ENCODE measurements at places on chromosomes 5 and 9.

DNA sequence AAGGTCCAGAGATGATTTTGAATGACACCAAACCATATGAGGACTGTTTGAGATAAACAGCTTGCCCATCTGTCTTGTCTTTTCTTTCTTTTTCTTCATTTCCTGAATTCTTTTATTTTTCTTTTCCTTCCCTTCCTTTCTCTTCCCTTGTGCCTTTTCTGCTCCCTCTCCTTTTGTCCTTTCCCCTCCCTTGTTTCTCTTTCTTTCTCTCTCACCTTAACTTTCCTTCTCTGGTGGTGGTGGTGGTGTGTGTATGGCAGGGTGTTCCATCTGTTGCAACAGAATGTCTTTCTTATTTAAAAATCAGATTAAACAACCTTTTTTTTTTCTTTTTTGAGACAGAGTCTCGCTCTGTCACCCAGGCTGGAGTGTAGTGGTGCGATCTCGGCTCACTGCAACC, 3.8 kb upstream of the PDCL start:
- DNase-seq = no peak

DNA sequence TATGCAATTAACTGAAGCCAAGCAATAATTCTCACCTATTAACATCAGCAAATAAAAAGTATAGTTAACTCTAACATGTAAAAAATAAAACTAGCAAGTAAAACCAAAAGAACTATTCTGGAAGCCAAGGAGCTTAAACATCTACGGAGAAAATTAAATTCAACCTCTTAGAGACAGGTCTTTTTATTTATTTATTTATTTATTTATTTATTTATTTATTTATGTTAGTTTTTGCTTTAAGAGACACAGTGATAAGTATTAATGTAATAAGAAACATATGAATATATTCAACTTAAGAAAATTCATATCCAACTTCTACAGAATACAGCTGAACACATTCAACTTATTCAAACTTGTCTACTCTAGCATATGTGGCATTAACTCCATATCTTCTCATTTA, 472.1 kb upstream of the IZUMO3 start:
- DNase-seq = no peak

GRCh38 chr9:17004500-17004899, 130.3 kb upstream of the CNTLN start:
- DNase-seq = no peak

GRCh38 chr5:125294844-125295243, 548.4 kb upstream of the ZNF608 start:
- DNase-seq = no peak

DNA sequence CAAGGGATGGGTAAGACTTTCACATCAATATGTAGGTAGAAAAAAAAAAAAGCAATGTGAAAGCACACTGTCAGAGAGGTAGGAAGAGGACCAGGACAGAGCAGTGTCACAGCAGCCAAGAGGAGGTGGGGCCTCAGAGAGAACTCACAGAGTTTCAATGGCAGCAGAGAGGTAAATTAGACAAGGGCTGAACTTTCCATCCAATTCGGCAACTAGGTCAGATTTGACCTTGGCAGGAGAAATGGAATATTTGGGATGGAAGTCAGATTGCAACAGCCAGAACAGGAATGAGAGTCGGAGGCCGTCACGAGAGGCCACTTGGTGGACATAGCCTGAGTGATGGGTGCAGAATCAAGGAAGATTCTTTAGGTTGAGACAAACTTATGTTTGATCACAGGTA, 57.7 kb downstream of the ENC1 start:
- DNase-seq = no peak

GRCh38 chr5:119329666-119330065, 26.2 kb upstream of the TNFAIP8 start:
- no peak for DNase-seq

DNA sequence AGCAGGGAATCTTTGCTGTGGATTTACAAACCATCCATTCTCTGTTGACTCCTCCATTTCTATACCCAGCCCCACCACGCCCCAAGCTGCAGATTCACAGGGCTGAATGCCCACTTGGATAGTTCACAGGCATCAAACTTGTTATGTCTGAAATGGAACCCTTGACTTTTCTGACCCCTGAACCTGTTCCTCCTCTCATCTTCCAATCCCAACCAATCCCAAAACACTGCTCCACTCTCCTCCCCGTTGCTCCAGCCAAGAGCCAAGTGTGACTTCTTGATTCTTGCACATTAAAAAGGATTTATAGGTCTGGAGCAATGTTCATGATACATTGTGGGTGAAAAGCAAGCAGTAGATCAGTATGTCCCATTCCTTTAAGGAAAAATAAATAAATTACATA, 145.6 kb downstream of the DAB2IP start:
- no peak for DNase-seq

GRCh38 chr9:35792826-35793225, 1.4 kb downstream of the NPR2 start:
- no peak for DNase-seq

- DNase-seq = no peak
These were observed 136.5 kb downstream of the MEF2C start for GRCh38 chr5:88746438-88746882.

GRCh38 chr9:136031741-136032730, 63.1 kb downstream of the NACC2 start:
- no peak for DNase-seq

- DNase-seq = no peak
These were observed 19.8 kb downstream of the BRD3 start for GRCh38 chr9:134047868-134048581.

- no peak for DNase-seq
These were observed 19.2 kb upstream of the FGFR4 start for GRCh38 chr5:177067503-177067902.

GRCh38 chr9:88733651-88734421, 198.9 kb downstream of the NXNL2 start:
- DNase-seq = no peak

DNA sequence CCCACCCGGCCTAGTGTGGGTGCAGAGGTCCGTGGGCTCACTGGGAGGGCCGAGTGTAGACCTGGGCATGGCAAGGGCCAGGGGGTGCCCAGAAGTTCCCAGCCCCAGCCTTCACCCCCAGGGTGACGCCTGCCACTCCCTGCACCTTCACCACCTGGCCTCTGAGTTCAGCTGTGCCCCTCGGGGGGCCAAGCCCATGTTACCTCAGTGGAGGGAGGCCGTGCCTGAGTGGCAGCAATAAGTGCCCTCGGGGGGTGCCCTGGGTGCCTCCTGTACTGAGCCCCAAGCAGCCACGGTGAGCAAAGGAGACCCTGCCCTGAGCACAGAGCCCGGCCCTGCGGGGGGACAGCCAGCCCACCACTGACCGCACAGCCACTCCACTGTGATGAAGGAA, 10.3 kb upstream of the FCN2 start:
- DNase-seq = no peak

DNA sequence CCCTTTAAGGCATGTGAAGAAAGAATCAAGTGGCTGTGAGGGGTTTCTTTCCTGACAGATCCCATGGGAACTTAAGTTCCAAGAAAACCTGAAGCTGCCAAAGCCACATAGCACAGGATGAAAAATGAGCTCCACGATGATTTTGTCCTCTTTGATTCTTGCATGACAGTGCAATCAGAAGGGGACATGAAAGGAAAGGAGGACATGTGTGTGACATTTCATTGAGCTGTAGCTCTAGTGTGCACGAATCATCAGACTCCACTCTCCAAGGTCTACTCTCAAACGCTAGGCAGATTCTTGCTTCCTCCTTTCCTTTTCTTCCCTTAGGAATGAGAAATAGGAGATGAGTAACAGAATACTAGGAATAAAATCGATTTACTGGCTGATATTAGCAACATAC, 142.0 kb downstream of the ZNF608 start:
- no peak for DNase-seq

DNA sequence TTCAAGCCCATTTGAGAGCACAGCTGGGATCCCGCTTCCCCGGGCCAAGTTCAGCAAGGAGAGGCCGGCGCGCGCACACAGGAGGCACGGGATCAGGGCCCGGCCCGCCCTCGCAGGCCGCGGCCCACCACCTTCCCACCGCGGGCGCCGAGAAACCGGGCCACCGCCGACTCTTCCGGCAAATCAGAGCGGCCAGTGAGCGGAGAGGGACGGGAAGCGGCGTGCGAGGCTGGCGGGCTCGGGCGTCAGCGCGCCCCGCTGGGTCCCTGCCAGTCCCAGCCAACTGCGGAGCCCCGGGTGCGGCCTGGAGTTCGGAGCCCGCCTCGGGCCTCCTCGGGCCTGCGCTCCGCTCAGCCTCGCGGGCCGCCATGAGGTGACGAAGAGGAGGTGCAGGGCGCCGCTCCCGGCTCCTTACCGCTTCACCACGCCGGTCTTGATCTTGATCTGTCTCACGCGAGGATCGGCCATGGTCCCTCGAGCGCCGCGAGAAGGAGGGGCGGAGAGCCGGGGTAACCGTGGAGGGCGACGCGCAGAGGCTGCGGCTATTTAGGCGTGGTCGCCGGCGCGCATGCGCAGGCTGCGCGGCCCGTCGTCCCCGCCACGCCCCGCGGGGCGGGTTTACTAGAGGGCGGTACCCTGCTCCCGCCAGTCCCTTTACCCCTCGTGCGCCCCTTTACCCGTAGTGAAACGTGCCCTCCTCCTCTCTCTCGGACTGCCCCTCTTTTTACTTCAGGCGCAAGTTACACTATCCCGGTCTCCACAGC, at the start of gene TBCA:
Gene TBCA (minus strand): TSS at position 550 of the 764 bp plus-strand sequence. CDS start 82 bp downstream, at position 468.
- peak; percentile 93 for DNase-seq

- DNase-seq = no peak
These were observed 62.2 kb downstream of the BOD1 start for GRCh38 chr5:173554038-173554955.

DNA sequence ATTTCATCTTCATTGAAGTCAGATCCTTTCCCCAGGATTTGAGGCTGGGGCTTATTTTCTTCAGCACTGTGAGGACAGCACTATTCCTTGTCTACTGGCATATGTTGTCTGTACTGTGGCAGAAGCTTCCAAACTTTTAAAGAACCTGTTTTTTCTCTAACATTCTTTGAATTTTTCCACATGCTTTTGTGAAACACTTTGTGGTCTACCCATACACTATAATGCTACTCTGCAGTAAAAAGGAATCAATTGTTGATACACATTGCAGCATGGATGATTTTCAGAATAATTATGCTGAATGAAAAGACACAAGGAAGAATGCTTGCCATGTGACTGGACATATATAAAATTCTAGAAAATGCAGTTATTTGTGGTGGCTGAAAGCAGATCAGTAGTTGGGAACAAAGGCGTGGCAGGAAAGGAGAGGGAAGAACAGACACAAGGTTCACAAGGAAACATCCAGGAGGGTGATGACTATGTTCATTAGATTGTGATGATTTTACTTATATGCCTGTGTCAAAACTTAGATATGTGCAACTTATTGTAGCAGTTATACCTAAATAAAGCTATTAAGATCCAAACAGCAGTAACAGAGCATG, 96.8 kb downstream of the WNK2 start:
- no peak for DNase-seq

GRCh38 chr5:127186657-127187056, 103.9 kb upstream of the MEGF10 start:
- DNase-seq = no peak

DNA sequence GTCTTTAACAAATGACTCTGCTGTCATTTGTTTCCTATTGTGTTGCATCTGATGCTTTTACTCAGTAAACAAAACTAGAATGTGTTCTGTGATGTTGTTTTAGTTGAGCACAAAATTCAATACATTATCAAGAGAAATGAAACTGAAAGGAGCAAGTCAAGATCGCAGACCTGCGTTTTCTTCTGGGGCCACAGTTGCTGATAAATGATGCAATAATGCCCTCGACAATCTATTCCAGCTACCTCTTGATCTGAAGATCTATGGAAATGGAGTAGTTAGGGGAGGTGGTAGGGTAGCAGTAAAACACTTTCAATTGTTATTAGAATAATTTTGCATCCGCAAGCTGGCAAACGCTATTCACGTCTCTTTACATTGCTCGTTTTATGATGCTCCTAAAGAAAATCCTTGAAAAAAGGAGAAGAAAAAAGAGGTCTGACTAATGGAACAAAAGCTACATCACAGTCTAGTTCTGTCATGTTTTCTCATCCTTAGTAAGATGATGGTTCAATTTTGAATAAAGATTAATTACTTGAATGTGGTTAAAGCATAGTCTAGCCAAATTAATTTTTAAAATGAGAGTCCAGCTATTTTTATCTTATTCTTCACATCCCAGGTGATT, 1.6 kb downstream of the ZNF366 start:
- DNase-seq = no peak

DNA sequence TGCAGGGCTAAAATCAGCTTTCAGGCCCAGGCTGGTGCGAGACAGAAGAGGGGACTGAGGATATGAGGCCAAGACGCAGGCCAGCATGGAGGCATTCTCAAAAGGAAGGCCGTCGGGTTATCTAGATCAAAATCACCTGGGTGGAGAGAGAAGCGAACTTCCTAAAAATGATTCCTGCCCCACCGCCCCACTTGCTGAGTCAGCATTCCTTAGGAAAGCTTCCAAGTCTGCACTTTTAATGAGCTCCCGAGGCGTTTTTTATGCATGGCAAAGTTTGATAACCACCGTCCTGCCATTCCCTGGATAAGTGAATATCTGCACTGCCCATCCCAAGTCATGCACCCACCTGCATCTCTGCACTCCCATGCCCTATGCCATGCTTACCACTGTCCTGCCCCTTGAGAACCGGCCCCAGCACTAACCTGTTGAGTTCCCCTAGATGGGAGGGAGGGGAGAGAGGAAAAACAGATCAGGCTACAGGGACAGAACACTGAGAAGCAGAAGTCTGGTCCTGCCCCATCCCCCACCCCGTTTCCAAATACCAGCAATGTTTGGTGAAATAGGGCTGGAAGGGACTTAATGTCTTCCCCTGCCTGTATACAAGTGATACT, 1.6 kb upstream of the SPOCK1 start:
- DNase-seq = no peak

- DNase-seq = no peak
These were observed 298.5 kb upstream of the PCSK5 start for GRCh38 chr9:75591972-75592371.
